NCI-H82 (cell line): ENCODE measurements at places on chromosomes 3 and 15.

DNA sequence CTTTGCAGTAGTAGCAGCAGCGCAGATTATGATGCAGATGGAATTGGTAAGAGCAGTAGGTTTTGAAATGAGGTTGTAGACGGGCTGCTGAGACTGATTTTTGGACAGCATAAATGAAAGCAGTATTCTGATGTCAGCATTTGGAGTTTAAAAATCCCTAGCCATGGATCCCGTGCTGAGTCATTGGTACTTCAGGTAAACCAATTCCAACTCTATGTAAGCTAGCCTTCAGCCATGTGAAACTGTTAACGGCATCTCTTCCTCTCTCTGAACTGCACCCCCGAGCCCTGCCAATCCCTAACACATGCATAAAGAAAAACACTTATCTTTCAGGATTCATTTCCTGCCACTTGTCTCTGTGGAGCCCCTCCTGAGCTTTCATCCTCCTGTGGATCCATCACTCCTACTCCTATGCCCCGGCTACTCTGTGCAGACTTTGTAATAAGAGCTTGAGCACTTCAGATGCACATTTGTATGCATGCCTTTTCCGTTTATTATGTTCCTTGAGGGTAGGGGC is 119.0 kb downstream of the AKAP13 start:
- DNase-seq, result peak; percentile 53

DNA sequence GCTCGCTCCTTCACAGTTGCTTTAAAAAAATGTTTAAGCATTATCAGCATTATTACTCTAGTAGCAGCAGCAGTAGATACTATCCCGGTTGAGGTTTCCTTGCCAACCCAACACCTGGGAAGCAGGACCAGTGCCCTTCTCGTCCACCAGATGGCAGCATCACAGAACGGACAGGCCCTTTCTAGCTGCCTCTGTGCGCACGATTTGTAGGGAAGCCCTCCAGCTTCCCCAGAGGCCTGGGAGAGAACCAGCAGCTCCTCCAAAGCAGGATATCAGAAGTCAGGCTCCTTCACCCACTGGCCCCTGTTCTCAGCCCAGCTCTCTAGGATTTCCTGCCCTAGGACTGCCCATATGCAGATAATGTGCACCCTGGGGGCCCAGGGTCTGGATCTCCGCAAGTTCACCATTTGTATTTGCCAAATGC is 16.8 kb upstream of the ESYT3 start:
- peak; percentile 92 for DNase-seq

GRCh38 chr3:110810356-110810755 is 261.3 kb upstream of the NECTIN3 start:
- DNase-seq, result no peak

DNA sequence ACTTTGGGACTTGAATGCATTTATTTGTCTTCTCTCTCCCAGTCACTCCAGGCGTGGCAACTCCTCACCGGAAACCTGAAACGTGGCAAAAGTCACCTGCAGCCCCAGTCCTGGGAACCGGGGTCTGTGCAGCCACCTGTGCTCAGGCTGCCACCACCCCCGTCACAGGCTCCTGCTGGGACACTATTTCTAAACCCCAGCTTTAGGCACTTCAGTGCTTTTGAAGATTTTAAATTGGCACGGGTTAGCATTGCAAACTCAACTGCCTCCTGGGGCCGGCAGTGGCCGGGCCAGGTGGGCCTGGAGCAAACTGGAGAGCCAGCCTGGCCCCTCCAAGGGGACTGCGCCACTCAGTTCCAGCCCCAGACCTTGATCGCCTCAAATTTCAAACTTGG is 146.7 kb upstream of the IQSEC1 start:
- DNase-seq, result no peak

- peak; percentile 20 for DNase-seq
Observed at GRCh38 chr15:74406992-74407705, 26.6 kb downstream of the SEMA7A start.

DNA sequence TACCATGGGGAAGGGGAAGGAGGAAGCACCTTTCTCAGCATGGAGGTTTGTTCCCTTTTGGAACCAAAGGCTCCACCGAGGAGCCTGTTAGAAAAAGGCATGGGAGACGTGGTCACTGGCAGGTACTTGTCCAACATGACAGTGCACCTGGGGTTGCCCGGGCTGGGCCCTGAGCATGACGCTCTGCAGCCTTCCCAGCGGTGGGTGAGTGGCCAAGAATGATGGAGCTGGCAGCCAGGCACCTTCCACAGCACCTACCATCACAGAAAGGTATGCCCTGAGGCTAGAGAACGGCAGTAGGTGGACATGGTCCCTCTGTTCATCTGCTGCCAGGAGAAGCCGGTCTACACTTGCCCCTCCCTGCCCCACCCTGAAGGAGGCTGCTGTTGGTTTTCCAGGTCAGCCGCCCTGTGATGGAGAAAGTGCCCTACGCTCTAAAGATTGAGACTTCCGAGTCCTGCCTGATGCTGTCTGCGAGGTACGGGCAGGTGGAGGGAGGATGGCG is 29.0 kb upstream of the NR2C2 start:
- DNase-seq, result no peak

DNA sequence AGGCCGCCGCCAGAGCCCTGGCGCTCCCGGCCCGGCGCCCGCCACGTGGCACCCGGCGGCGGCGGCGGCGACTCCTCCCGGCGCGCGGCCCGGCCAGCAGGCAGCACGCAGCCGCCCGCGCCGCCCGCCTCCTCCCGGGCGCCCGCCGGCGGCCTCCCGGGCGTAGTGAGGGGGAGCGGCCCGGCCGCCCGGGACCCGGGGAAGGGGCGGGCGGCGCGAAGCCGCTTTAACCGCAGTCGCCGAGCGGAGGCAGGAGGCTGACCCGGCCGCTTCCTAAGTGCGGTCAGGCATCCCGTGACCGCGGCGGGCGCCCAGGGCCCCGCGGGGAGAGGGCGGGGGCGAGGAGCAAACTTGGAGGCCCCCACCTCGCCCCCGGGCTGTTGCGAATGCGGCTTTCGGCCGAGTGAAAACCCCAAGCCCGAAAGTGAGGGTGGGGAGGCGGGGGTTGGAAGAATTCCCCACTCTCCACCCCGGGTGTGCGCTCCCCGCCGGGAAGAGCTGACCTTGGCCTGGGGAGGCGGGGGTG is 1.7 kb upstream of the HES1 start:
- peak; percentile 81 for DNase-seq

DNA sequence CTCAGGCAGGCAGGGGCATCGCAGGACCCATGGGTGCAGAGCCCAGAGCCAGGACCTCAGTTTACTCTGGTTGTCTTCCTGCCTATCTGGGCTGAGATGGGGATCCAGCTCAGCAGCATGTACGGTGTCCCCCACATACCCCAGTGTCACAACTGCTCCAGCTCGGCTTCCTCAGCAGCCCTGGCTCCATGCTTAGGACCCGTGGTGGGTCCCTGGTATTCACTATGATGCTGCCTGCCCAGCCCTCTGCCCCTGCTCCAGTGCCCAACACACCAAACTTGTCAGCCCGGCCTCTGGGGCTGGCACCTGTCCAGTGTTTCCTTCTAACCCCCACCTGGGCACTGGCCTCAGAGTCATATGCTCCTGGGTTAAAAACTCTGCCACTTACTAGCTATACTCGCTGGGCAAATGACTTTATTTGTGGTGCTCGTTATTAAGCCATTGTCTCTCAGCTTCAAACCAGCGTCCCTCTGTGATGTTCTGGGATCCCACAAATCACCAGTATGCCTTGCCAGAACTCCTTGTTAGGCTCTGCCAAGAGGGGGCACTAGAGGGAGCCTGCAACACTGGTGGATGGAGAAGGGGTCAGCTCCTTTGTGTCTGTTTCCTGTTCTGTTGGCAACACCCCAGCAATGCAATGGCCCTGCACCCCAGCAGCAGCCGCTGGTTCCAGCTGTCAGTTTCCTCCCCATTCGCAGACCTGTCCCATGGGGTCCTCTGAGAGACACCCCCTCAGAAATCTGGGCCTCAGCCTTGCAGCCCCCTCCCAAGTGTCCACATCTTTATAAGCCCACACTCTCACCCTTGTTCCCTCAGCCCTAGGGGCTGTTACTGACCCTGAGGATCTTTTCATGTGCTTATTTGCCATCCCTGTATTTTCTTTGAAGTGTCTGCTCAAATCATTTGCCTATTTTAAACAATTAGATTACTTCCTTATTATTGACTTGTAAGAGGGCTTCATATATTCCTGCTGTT is 24.1 kb upstream of the MRPS22 start:
- peak; percentile 69 for DNase-seq

DNA sequence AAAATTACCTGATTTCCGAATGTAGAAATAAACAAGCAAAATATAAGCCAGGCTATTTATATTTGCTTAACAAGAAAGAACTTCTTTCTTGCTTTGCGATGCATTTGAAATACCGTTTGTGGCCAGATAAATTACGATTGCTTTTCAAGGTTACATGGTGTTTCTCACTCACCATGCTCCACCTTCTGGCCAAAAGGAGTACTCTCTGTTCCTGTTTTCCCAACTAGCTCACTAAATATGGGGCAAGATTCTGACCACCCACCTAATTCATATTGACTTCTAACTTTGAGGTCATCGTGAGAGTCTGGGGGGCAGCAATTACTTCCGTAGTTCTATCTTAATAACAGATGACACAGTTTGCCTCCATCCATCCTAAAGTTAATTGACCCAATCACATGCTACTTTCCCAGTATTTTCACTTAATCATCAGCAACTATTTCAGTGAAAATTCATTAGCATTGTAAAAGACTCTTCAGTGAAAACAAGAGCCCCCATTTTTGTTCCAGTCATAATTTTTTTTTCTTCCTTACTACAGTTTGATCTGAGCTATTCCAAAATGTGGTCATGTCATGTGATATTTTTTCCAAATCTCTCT is 25.9 kb downstream of the ACP3 start:
- peak; percentile 78 for DNase-seq

DNA sequence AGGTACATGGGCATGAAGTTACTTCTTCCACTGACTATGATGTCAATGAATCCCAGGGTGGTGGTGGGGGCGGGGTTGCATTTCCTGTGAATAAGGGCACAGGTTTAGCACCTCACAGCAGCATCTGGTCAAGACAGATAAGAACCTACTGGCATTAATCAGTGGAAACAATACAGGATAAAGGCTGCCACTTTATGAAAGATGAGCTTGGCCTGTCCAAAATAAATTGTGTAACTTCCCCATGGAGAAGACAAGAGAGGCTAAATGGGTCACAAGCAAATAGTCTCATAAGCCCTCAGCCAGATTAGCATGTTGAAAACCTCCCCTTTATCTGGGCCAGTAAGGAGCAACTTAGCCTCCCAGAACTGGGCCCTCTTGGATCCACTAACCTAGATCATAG is 27.4 kb upstream of the PLSCR2 start:
- no peak for DNase-seq

DNA sequence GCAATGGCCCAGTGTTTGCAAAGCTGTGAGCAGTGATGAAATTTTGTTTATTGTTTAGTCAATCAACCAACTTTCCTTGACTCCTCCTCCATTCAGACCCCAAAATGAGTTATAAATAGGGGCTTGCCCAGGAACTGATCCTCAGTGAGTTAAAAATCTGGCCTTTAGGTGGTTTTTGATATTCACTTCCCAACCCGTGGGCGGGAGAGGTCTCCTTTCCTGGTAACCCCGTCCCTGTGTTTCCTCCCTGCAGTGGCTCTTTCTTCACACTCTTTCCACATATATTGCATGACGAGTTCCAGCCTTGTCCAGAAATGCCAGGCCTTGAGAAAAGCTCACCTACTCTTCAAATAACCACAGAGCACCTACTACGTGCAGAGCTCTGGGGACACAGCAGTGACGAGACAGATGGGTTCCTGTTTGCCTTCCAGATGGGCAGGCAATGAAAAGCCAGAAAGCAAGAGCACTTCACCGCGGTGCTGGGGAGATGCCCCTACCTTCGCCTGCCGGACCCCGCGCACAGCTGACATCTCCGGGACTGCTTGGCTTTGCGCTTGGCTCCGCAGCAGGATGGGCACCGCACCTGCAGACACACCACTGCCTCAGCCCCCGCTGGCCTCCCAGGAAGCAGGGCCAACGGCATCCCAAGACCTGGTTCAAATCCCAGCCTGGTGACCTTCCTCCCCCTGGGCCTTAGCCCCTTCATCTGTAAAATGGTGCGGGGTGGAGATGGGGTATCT is 17.2 kb downstream of the SSUH2 start:
- no peak for DNase-seq

DNA sequence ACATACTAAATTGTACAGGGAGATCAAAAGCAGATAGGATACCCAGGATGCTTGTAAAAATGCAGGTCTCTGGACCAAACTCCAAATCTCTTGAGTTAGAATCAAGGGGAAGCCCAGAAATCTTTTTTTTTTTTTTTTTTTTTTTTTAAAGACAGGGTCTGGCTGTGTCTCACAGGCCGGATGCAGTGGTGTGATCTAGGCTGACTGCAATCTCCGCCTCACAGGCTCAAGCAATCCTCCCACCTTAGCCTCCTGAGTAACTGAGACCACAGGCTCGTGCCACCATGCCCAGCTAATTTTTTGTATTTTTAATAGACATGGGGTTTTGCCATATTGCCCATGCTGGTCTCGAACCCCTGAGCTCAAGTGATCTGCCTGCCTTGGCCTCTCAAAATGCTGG is 373.5 kb downstream of the SHQ1 start:
- DNase-seq, result no peak

DNA sequence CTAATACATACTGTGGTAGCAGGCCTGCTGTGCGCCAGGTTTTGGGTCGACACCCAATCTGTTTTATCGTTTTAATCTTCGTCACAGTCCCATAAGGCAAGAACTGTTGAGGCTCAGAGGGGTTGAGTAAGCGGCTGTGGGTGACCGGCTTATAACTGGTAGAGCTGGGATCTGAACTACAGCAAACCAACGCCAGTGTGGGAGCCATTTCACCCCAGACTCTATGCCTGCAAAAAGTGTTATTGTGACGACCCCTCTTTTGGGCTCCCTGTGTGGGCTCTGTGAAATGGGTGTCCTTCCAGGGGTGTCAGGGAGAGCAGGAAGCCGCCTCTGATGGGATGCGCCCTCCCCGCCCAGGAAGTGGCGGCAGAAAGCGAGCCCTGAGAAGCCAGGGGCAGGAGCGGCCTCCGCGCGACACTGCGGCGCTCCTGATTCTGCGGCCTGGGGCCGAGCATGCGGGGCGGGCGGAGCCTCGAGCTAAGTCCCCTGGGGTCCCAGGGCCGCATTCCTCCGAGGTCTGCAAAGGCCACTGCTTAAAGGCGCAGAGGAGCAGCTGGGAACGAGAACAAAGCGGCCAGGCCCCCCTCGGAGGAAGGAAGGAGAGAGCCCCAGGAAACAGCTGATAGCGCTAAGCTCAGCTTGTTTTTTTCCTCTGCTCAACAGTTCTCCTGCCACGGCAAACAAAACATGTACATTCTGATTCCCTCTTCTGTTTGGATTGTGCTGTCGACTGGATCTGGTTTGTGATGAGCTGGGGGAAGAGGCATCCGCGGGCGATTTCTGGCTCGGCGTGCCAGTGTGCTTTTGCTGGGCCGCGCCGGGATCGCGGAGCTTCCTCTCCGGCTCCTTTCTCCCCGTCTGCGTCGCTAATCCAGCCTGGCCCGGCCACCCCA is 33.9 kb downstream of the GRK7 start:
- DNase-seq, result no peak

DNA sequence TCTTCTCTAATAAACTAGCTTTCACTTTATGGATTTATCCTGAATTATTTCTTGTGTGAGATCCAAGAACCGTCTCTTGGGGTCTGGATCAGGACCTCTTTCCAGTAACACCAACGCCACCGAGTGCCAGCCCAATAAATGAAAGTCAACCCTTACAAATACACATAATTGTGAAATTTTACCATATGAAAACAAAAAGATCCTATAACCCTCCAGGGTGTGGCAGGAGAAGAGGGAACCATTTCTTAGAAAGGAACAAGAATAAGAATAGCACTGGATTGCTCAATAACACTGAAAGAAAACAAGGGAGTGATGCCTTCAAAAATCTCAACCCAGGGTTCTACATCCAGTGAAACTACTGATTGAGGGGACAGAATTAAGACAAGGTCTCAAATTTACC is 51.6 kb upstream of the ACKR4 start:
- DNase-seq, result no peak
